ENCODE measurements at places on chromosomes 11 and 22.

DNA sequence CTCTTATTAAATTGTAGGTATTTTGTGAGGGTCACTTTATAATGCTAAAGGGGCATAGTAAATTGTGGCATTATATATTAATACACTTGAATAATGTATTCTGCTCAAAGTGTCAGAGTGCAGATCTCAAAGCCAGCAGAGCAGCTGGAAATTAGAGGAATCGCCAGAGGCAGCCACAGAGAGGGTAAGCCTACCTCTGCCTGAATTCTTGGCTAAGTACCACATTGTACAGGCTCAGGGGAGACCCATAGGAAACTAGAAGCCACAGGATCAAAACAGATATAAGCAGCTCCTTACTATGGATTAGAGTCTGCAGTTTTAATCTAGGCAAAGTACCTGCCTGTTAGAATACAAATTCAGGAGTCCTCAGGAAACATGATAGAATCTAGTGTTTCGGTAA lies 249.3 kb downstream of the DDX10 start:
- no peak for DNase-seq

- DNase-seq = no peak
Observed at GRCh38 chr11:1036303-1036923, at the start of gene MUC6. MUC6 (minus strand) TSS chr11:1036718; CDS start chr11:1036655, 63 bp downstream.

GRCh38 chr11:67213178-67213621 lies 53.1 kb upstream of the GRK2 start:
- no peak for DNase-seq

- no peak for DNase-seq
Observed at GRCh38 chr11:79466411-79466810, 25.6 kb upstream of the TENM4 start.

DNA sequence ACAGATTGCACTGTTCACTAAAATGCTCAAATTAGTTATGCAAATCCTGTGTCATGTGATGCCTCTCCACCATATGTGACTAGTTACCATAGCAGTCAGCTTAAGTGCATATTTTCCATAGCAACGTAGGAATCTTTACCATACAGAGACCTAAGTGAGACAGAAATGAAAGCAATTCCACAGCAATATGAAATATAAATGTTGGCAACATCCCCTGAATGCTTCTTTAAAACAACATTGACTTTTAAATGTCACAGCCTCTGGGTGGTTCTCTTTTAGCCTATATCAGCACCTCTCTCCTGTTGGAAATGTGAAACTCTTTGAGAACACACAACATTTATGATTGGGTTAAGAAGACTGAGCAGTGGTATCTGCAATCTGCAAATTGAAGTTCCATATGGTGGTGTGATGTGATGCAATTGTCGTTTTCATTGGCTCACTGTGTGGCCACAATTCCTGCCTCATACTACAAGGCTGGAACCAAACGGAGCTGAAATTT lies 814.6 kb downstream of the DLG2 start:
- DNase-seq = no peak

- no peak for DNase-seq
Observed at GRCh38 chr11:46808799-46809431, 37.2 kb downstream of the CKAP5 start.

DNA sequence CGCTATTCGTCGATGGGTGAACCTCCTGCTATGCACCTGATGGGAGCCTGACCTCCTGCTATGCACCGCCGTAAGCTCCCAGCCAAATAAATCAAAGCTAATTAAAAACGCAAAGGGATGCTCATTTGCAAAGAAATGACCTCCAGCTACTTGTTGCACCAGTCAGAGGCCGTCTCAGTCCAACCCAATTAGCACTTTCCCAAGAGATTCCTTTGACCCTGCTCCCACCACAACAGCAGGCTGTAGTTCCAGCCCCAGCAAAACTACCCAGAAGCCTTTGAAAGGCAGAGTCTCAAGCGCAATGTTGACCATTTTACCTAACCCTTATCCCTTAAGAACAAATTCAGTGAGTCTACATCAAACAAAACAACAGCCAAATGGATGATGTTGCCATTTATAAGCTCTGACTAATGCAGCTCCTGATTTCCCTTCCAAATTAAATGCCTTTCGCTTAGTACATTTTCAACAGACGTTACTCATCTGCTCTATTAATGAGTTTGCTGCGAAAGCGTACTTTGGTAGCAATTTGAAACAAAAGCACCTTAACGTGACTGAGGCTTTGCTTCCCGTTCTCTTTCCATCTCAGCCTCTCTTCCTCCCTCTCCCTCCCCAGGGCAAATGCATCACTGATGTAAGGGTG lies 17.2 kb upstream of the BSX start:
- DNase-seq = no peak

DNA sequence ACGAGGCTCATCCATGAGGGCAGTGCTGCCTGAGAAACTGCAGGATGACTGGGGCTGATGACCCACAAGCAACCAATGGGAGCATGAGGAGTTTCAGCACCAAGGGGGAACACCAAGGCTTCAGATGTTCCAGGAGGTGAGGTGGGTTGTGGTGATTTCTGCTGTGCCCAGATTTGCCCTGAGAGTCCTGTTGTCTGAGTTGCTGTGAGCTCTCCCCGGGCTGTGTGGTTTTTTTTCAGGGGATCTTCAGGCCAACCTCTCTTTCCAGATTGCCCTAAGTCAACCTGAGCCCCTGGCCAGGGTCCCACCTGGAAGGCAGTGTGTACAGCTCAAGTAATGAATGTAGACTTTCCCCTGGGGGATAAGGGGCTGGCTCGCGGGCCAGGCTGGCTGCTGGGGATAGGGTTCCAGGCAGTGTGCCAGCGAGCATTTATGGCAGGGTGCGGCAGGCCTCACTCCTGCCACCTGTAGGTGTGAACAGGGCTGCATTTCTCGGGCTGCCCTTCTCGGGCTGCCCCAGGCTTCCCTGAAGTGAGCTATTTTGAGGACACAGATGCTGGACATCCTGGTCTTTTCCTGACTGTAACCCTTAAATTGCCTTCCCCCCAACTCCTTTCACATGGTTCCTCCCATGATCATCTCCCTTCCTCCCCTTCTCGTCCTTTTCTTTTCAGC lies 9.8 kb downstream of the SLC22A6 start:
- DNase-seq = peak; percentile 57

GRCh38 chr11:65578134-65578533 lies 2.3 kb downstream of the EHBP1L1 start:
- DNase-seq = no peak

- DNase-seq = no peak
Observed at GRCh38 chr11:119367661-119368120, 13.8 kb downstream of the USP2 start.

GRCh38 chr11:1568441-1568911 lies 3.6 kb downstream of the DUSP8 start:
- DNase-seq = no peak

- DNase-seq = no peak
Observed at GRCh38 chr11:103961010-103961409, 75.4 kb upstream of the DDI1 start.

GRCh38 chr11:95100191-95100648 lies 10.6 kb downstream of the ENDOD1 start:
- no peak for DNase-seq

- DNase-seq = no peak
Observed at GRCh38 chr11:79694368-79694767, 253.5 kb upstream of the TENM4 start.

- no peak for DNase-seq
Observed at GRCh38 chr11:8878771-8879170, 32.2 kb upstream of the AKIP1 start.

DNA sequence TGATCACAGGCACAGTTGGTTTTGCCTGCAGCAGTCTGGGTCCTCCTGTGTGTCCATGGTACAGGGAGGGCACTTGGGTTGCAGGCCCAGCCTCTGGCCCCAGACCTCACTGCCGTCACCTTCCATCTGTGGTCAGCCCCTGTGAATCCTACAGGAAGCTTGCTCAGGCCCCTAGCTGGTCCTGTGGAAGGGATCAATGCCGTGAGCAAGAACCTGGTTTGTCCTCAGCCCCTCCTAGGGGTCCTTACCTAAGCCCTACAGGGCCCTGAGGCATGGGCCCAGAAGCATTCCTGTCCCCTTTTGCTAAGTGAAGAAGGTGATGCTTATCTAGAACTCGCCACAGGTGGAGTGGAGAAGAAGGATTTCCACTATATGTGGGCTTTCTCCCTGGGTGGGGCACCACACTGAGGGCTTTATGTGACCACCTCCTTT lies 29.9 kb downstream of the MED15 start:
- no peak for DNase-seq

DNA sequence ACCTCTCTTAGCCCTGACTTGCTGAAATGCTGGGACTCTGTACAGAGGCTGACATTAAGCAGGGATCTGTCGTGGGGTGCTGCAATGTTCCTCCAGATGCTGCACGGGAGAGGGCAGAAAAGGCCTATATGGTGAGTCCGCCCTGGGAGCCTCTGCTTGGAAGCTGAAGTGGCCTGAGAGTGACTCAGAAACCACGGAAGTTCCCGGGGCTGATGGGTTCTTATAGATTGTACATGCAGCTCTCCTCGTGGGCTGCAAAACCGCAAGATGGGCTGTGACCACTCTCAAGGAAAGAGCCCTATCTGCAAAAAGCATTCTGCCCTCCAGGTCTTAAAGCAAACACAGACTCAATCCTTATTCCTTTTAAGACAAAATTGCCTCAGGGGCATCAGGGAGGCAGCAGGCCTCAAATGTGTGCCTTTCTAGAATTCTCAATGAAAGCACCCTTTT lies 5.8 kb upstream of the SLC43A3 start:
- peak; percentile 63 for DNase-seq

DNA sequence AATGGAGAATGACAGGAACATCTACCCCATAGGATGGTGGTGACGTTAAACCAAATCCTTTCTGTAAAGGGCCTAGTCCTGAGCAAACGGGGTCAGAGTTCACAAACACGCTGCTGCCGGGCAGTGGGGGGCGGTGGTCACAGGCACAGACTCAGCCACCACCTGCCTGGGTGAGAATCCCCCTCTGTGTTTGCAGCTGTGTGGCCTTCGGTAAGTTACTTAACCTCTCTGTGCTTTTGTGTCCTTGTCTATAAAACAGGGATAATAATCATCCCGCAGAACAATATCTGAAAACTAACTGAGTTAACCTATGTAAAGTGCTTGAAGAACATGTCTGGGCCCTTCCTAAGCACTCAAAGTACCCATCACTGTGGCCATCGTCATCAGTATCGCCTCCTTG lies 26.0 kb upstream of the PDGFB start:
- no peak for DNase-seq

GRCh38 chr22:44449061-44449682 lies 48.9 kb downstream of the RTL6 start:
- DNase-seq = no peak

DNA sequence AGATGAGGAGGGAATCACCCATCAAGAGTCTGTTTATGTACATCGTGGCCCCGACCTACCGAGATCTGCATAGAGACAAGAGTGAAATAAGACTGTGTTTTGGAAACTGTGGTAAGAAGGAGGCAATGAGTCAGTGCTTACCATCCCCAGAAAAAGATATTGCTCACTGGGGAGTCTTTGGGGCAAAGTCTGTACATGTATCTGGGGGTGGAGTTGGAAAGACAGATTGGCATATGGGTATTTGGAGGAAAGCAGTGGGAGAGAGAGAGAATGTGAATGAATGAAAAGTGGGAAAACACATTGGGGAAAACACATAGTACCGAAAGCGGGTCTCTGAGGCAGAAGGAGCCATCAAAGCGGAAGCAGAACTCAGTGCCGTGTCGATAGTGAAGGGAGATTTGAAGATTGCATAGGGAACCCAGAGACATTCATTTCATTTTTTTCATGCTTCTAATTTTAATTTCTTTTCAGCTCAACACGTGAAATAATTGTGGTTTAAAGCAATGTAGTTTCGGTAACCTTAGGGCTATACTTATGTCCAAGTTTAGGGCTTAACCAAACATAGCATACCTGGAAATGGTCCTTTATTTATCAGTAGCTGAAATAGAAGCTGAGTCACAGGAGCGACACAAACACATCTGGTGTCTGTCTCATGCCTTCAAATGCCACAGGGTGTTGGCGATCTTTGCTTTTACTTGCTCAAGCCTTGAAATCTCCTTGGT lies 98.6 kb upstream of the CD44 start:
- no peak for DNase-seq

- no peak for DNase-seq
Observed at GRCh38 chr11:74460481-74461154, 6.7 kb downstream of the KCNE3 start.

DNA sequence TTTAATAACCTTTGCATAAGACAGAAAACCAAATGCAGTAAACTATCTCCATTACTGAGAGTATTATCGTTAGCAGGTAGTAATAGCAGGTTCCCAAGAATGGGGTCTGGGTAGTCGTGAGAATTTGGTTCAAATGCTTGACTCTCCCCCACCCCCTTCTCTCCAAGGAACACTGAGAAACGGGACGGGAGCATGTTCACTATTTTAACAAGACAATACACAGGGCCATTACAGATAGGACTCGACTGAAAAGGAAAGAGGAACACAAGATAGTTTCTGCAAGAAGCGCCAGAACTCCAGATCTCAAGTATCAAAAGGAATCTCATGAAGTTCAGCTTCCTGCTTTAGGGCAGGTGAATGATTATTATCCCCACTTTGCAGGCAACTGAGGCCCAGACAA lies 27.0 kb downstream of the KMT5B start:
- no peak for DNase-seq

GRCh38 chr11:1705126-1706052 lies 8.4 kb downstream of the KRTAP5-6 start:
- DNase-seq = peak; percentile 33

DNA sequence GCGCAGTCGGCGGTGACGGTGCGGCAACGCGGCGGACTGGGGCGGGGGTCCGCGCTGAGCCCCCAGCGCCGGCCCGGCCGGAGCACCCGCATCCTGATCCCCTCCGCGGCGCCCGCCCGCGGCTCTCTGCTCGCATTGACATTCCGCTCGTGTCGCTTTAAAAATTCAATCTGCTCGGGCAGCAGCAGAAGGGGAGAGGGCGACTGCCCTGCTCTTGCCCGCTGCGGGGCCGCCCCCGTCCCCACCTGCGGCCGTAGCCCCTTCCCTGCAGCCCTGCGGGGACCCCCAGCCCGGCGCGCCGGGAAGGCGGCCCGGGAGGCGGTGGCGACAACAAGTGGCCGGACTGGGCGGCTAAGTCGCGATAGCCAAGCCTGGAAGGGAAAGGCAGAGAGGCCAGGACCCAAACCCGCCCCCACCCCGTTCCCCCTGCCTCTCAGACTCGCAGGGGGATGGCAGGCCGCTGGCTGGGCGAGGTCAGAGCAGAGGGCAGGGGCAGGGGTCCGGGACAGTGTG lies 1.1 kb downstream of the CABP7 start:
- DNase-seq = no peak

DNA sequence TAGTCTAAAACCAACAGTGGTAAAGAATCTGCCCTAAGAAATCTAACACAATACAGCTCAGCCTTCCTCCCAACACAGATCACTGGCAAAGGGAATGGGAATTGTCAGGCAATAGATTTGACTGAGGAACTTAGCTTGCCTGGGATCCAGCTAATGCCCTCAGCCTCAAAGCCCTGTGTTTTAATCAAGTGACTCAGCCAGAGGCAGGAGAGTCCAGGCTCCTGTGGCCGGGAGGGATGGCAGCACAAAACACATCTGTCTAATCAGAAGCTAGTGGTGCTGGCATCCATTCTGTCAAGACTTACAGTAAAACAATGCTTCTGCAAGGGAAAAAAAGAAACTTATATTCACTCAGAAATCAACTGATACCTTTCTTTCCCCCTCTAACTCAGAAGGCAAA lies 5.6 kb downstream of the SYTL2 start:
- DNase-seq = no peak

Data from activated CD8-positive, alpha-beta memory T cell treated with anti-CD3 and anti-CD28 coated beads, Interleukin-2, amount 50 U/mL, for 48 hours (primary cell).